Choroid plexus epithelial cell (primary cell): ENCODE measurements at places on chromosomes 7 and 10.

GRCh38 chr10:32790483-32790882 lies 167.5 kb downstream of the ITGB1 start:
- DNase-seq, result peak; percentile 46

DNA sequence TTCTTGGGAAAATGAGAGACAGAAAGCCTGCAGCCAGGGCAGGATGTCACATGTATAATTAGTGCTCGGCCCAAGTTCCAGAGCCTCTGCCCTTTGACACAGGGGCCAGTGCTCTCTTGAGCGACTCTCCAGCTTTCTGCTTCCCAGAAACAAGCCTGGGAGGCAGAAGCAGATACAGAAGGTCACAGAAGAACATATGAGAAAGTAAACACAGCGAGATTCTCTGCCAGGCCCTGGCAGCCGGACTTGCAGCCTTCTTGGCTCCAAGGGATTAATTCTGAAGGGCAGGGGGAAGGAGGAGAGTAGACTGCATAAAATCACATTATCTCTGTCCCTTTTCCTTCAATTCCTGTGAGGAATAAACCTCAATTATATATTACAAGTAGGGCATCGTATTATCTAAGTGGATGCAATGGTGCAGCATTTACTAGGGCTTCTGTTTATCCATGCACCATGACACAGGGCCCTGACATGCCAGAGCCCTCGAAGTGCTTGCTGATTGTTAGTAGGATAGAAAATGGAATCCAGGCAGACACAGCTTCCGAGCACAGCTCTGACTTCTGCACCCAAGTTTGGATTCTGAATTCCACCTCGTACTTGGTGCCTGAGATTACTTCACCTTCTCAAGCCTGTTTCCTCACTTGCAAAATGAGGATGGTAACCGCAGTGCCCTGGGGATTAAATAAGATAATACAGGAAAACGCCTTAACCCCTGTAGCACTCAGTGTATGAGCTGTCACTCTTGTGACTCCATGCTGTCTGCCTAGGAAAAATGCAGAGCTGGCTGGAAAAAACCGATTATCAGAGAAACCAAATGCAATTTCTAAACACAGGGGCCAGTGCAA lies 536.5 kb downstream of the TNS3 start:
- DNase-seq, result peak; percentile 73

DNA sequence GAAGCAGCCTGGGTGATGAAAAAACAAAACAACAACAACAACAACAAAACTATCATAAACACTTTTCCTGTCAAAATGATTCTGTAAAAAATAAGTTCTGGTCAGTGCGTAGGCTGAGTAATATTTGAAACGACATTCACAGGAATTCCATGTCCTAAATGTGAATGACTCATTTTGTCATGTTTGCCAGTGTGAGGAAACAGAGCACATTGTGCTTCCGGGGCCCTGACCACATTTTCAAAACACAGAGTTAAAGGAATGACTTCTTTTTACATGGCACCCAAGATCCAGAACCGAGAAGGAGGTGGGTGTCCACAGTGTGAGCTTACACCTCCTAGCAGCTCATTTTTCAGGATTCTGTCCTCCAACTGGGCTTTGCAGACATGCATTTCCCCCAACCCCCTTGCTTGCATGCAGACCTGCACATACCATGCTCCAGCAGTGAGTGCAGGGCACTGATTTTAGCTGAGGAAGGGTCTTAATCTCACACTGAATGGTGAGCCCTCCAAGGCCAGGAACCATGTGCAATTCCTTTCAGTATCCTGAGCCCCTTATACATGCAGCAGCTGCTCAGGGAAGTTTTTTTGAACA lies 3.0 kb downstream of the CLRN3 start:
- DNase-seq, result peak; percentile 79

- DNase-seq, result no peak
These were observed 108.9 kb upstream of the MEOX2 start for GRCh38 chr7:15795393-15795792.

- DNase-seq, result no peak
These were observed 171.9 kb upstream of the LANCL2 start for GRCh38 chr7:55193245-55193644.

DNA sequence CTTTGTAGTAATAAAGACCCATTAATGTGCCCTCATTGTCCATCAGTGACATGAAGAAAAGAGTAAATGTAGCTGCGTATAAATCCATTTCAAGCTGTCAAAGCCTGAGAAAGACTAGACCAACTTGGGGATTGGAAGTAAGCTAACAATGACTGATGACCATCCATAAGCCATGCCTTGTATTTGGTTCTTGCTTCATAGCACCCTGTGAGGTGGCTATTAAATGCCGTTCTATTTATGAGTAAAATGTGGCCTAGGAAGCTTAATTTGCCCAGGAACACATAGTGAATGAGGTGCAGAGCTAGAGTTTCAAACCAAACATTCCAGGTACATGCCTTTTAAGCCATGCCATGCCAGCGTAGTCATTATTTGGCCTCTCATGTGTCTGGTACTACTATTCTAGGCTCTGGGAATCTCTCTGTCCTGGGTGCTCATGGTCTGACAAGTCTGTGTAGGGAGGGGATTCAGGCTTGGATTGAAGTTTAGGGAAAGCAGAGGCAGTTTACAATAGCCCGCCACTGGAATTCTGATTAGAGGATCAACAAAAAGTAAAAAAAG lies 92.1 kb downstream of the ZNF277 start:
- DNase-seq, result no peak

- no peak for DNase-seq
These were observed 4.7 kb upstream of the WASHC2A start for GRCh38 chr10:50063100-50063499.

- no peak for DNase-seq
These were observed 232.6 kb downstream of the USP6NL start for GRCh38 chr10:11378835-11379234.

DNA sequence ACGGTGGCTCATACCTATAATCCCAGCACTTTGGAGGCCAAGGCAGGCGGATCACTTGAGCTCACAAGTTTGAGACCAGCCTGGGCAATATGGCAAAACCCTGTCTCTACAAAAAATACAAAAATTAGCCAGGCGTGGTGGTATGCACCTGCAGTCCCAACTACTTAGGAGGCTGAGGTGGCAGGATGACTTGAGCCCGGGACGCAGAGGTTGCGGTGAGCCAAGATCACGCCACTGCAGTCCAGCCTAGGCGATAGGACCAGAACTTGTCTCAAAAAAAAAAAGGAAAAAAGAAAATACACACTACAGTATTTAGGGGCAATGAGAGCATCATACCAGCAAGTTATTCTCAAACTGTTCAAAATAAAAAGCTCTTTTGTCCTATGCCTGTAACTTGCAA lies 59.5 kb downstream of the ABI1 start:
- no peak for DNase-seq

DNA sequence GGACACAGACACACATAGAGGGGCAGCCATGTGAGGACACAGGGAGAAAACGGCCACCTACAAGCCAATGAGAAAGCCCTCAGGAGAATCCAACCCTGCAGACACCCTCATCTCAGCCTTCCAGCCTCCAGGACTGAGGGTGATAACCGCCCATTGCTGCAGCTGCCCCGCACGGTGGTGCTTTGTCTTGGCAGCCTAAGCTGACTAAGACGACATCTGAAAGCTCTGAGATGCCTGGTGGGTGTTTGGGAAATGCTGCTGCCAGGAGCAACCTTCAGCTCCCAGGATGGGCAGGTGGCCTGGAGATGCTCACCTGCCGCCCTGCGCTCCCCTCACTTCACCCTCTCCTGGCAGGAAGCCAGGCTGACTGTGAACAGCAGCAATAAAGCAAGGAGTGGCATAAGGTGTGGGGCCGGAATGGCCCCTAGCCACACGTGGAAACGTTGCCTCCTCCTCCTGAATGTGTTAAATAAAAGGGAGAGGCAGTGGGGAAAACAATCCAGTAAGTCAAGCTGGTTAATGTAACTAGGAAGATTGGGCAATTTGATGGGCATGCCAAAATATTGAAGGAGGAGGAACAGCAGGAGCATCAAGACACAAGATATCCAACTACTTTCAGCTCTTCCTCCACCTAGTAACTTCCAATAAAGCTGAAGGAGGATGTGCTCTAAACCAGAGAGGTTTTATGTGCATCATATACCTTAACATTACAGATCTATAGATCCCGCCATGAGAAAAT lies 121.5 kb downstream of the TNS3 start:
- DNase-seq, result no peak

GRCh38 chr10:132458586-132459300 lies 61.7 kb downstream of the PWWP2B start:
- peak; percentile 13 for DNase-seq

DNA sequence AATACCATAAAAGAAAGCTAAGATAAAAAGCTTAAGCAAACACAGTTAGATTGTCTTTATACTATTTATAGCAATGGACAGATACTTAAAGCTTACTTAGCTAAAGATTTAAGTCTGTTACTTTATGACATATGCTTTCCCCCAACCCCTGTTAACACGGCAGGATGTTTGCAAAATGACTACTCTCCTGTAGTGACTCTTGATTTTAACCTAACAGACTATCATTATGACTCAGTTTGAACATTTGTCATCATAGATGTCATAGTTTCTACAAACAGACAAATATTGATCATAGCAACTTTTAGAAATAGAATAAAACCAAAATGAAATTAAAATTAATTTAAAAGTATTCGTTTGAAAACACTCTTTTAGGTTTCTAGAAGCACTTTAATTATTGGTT lies 7.8 kb upstream of the COMMD3 start:
- DNase-seq, result no peak

GRCh38 chr10:104577163-104577562 lies 63.9 kb upstream of the SORCS3 start:
- no peak for DNase-seq

DNA sequence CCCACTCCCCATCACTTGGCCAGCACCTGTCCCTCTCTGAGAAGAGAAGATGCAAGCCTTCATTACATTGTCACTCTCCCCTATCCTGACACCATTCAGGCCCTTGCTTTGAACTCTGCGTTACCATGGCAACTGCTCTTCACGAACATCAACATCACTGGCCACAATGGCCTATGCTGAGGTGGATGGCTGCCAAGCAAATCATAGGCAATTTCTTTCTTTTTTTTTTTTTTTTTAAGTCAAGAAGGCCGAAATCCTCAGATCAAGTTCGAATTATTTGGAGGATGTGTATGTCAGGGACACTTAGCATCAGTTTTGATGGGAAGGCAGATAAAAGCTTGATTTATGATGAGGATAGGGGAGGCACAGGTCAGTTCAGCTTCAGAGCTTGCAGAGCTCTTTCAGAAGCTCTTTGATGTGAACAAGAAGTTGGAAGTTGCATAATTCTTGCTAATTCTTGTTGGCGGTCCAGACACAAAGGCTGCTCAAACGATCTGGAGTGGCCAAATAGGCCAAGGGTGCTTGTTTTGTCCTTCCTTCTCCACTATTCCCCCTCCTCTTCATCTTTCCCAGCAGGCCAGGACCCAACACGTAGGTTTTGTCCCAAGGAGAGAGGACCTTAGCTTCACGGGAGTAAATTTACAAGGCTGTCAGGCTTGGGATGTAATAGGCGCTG lies 179.9 kb upstream of the NPVF start:
- no peak for DNase-seq

GRCh38 chr7:45609180-45609579 lies 35.0 kb downstream of the ADCY1 start:
- no peak for DNase-seq

- DNase-seq, result no peak
These were observed 1.0 kb downstream of the NPM3 start for GRCh38 chr10:101781984-101782810.
